AG08396 (cell line): ENCODE measurements at places on chromosomes 11 and 22.

DNA sequence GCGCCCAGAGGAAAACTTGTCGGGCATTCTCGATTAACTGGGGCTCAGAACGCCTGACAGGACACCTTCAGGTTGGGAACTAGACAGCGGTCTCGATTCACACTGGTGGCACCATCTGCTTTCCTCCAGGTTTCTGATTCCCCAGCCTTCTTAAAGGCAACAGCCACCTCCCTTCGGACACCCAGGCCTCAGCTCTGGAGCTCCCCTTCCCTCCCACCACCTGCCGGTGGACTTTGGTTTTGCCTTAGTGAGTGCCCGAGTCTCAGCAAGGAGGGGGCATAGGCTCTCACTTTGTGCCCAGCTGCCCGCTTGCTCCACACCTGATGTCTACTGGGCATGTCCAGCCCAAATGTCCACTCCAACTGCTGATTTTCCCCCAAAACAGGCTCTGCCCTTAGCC is 110.4 kb upstream of the PARVA start:
- DNase-seq, result no peak

DNA sequence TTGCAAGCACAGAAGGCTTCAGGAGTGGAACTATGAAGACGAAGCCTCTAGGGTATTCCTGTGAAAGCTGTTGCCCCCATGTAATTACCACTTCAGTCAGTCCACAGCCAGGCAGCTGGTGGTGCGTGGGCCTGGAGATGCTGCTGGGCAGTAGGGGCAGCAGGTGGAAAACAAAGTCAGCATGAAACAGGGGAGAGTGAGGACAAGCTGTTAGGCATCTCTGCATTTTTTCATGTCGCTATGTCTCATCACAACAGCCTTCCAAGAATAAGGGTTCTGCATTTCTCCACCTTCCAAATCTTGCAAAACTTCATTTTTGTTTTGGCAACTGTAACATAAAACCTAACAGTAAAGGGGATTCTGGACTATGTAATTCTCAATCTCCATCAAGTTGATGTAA is 757.5 kb downstream of the NELL1 start:
- DNase-seq, result no peak

- DNase-seq, result peak; percentile 87
Observed at GRCh38 chr11:120564573-120565311, 53.2 kb downstream of the GRIK4 start.

DNA sequence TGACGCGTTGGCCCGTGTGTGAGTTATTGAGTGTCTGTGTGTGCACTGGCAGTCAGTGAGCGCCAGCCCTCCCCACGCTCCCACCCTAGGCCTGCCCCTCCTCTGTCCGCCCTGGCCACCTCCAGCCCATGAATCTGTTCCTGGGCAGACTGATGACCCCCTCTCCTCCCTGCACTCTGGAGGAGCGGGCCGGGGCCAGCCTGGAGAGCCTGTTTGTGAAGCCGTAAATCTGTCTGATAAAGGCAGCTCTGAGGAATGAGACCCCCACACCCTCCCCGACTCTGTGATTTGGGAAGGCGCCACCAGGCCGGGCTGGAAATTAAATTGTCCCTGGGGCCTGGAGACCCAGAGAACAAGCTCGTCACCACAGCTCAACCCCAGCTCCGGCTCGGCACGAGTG is 8.6 kb downstream of the TSSC4 start:
- no peak for DNase-seq

- no peak for DNase-seq
Observed at GRCh38 chr11:66858186-66858938, 1.5 kb downstream of the LRFN4 start.

DNA sequence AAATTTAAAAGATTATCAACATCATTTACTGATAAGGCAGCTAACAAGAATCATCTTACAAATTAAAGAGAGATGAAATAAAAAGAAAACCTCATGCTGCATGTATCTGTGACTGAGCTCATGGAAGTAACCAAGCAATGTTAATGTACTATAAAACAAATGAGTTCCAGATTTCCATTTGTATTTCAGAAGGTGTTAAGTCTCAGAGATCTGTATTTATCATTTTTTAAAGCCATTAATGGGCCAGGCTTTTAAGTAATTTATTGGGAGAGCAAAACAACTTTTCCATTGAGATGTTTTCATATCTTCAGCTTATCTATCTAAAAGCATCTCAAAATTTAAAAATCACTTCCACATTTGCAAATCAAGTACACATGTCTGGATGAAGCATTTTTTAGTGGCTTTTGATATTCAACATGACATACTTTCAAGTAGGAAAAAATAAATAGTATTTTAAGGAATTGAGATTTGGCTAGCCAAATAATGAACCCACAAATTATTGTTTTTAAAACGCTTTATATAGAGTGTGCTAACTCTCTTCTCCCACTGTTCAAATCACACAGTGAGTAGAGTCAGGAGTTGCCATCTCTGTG is 17.9 kb upstream of the BBOX1 start:
- DNase-seq, result no peak

DNA sequence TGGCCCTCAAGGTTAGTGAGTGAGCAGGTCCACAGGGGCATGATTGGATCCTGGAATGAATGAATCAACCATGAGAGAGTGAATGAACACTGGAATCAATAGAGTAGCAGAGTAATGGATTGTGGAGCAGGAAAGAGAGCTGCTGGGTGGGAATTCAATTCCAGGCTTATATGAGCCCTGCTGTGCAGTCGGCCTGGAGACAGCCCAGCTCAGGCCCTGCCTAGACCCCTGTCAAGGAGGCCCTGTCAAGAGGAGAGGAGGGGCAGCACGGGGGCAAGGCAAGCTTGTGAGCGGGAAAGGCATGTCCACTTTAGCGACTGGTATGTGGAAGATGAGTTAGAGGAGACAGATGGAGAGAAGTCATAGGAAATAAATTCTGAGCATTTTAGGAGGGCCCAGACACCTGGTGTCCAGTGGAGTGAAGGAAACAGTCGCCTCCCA is 1.3 kb upstream of the FOLR1 start:
- DNase-seq, result no peak

DNA sequence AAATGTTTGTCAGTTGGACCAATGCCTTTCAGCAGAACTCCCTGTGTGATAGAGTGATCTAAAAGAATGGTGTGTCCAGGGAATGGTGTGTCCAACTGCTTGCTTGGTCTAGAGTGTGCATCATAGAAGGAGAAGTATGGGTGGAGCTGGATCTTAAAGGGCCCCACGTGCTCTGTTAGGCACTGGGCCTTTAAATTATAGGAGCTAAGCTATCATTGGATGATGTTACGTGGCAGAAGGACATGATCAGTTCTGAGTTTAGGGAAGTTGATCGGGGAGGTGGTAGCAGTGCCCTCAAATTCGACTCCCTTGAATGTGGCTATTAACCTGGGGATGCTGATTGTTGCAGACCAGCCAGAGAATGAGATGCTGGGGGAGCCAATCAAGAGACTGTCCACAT is 16.4 kb downstream of the STX3 start:
- DNase-seq, result no peak

- DNase-seq, result no peak
Observed at GRCh38 chr11:118448294-118448693, 12.0 kb downstream of the KMT2A start.

GRCh38 chr11:17932472-17932871 is 80.4 kb downstream of the SERGEF start:
- no peak for DNase-seq

DNA sequence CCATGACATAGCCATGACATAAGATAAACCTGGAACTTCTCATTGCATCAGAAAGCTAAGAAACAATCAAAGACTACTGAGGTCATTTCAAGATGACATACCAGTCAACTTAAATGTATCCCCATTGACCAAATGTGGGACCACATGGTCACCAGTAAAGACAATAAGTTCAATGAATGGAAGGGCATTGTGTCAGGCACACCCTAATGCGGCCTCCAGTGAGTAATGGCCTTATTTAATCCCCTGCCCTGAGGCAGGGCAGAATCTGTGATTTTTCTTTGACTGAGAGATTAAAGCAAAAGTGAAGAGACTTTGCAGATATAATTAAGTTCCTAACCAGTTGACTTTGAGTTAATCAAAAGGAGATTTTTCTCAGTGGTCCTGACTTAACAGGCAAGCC is 17.3 kb upstream of the SYT8 start:
- no peak for DNase-seq

- no peak for DNase-seq
Observed at GRCh38 chr11:70603114-70603755, 204.9 kb downstream of the CTTN start.

DNA sequence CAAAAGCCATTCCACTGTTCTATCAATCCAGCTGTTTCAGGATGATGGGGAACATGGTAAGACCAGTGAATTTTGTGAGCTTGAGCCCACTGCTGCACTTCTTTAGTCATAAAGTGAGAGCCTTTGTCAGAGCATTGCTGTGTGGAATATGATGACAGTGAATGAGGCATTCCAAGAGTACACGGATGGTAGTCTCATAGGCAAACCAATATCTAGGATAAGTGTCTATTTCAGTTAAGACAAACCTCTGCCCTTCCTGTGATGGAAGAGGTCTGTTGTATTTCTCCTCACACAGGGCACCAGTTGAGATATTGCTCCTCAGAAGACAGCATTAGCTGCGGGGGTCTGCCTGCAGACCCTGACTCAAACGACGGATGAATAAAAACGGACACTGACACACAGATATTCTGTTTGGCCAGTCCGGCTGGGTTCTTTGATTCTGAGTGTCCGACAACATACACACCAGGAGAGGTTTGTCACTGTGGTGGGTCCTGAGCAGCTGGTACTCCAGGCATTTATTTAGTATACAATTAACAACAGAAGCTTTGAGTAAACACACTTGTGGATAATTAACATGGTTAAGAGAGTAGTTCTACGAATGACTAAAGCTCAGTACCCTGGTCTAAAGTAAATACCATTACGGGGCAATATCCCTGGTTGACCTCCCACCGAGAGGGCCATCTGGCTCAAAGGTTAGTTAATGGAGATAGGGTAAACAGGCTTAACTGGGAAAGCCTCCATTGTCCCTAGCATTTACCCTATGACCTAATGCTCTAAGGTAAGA is 121.7 kb downstream of the ZNF280B start:
- no peak for DNase-seq
